ENCODE measurements at places on chromosomes 2 and 18.

DNA sequence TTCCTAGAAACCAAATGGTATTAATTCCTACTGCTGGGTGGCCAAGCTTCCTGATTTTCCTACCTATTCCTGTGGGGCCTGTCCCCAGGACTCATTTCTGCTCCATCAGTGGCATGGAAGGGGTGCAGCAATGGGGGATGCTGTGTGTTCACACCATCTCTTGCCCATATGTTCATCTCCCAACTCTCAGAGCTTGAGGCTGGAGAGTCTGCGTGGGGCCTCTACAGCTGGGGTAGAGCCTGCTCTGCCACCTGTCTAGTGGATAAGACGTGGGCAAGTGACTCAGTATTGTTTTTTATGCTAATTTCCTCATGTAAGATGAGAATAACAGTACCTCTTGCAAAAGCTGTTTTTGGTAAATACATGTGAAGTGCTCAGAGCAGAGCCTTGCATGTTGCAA is 149.8 kb downstream of the ACTR3 start:
- no peak for DNase-seq

GRCh38 chr2:238924032-238924431 is 76.1 kb downstream of the TWIST2 start:
- no peak for DNase-seq

- no peak for DNase-seq
These were observed 675 bp downstream of the PRKD3 start for GRCh38 chr2:37323781-37324535.

GRCh38 chr2:97953853-97954252 is 41.9 kb downstream of the TMEM131 start:
- no peak for DNase-seq

- no peak for DNase-seq
These were observed 70.5 kb upstream of the TTC39C start for GRCh38 chr18:23943903-23944624.

DNA sequence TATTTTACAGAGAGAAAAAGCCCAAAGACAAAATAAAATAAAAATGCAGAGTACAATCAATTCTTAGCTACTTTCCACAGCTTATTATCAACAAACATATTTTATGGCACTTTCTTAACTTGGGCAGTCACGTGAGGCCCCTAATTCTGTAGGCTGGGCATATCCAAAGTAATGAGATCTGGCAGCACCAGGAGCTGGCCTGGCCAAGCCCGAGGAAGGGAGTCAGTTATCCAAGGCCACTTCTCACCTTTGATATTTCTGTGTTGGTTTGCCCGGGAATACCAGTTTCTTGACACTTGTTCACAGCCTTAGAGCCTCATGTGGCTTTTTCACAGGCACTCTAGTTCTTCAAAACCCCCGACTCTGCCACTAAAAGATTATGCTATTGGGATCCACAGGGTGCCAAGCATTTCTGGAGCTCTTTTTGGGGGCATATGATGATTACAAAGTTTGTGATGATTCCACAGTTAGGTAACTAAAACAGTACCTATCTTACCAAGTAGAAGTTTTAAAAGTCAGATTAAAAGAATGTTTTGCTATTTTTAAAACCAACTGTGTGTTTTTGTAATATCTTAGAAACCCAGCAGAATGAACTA is 90.4 kb downstream of the MEP1B start:
- DNase-seq, result no peak

DNA sequence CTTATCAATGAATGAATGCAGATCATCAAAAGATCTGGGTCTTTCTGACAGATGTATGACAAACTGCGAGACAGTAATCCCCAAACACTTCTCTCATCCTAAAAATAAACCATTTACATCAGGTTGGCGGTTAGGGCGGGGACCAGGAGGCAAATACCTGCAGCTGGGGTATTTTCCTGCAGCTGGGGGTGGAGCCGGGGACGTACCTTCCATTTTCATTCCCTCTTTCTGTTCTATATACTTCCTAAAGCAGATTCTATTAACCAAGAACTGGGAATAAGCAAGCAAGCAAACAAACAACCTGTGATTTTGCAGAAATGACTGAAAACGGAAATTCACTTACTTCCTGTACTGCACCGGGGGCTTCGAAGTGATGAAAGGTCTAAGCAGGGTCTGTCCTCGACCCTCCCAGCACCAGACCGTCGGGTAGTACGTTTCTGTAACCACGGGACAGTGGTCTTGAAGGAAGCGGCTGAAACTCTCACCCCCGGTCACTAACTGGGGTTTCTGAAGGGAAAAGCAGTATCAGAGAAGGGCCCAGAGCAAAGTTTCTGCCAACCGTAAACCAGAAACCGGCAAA is 1.2 kb downstream of the ABHD3 start:
- peak; percentile 6 for DNase-seq

- DNase-seq, result no peak
These were observed 64.9 kb downstream of the ZNF521 start for GRCh38 chr18:25287106-25287505.

Measured in activated naive CD4-positive, alpha-beta T cell (primary cell).